ENCODE measurements at places on chromosomes 4 and X.

DNA sequence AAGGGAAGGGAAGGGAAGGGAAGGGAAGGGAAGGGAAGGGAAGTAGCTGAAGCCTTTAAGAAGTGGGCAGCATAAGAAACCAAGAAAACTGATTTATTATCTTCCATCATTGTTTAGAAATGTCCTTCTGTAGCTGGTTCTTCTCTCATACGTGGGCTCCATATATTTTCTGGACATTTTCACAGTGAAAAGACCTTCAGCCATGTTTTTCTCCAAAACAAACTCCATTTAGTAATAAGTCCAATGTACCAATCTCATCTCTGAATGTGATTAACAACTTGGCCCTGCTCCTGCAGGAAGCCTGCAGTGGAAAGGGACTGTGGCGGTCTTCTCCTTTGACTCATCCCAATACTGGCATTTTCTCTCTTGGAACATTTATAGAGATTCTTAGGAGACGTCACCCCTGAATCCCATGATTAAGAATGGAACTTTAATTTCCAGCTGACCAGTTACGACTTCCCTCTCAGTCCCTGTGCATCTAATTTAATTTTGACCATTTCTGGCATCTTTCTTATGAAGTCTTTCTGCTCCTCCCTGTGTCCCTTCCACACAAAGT is 96.6 kb upstream of the GUCY1A1 start:
- DNase-seq = no peak

DNA sequence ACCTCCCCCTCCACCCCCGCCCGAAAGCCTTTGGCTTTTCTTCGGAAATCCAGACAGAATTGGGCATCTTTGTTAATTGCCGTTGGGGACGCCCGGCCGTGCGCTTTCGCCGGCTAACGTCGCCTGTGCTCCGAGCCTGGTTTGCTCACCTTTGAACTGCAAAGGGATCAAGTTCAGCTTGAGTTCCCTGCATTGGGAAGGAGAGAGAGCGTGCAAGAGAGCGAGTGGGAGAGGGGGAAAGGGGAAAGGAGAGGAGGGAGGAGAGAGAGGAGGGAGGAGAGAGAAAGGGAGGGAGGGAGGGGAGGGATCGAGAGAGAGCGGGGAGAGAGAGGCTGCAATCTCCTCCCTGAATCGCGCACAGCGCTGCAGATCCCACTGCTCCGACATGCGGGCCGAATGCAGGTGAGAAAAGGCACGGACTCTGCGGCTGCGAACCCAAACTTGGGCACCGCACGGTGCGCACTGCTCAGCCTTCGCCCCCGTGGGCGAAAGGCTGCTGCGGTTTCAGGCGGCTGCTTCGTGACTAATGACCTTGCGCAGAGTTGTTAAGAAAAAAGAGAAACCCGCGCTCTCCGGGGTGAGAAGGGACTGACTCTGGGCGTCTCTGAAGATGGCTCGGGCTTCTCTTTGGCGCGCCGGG is at the start of gene PCDH7:
TSS of gene PCDH7 (plus strand) at position 349 of the 640 bp plus-strand sequence. CDS start 1,054 bp downstream, outside the sequence.
- DNase-seq = peak; percentile 60

- DNase-seq = no peak
Observed at GRCh38 chr4:83217721-83218522, 66.7 kb downstream of the COQ2 start.

DNA sequence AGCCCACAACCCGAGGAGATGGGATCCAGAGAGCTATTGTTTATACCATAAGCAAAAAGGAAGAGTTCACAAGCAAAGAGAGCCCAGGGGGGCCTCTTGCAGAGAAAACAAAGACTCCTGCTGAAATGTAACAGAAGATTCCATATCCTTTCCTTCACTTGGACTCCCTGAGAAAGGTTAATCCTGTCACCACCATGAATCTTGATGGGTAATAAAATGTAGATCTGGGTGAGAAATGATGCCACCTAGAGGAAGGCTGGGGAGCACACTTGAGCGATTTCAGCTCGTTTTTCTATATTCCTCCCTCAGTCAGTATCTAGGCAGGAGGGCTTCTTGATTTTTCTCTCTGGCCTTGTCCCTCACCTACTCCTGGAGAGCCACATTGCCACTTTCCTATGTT is 10.2 kb upstream of the KCNE5 start:
- DNase-seq = no peak

DNA sequence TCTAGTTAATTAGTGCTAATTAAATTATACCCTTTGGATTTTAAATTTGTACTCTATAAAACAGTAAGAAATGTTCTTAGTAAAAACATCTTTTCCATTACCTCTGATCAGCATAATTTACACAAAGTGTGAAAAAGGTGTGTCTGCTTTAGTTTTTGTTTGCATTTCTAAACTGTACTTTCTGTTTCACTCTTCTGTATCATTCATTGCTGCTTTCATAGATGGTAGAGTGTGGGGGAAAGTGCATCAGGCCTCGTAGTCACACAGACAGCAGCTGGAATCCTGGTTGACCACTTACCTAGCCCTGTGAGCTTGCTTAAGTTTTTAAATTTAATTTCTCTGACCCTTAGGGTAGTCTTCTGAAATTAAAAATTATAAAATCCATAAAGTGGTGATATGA is 275.4 kb upstream of the PITX2 start:
- DNase-seq = no peak

- DNase-seq = no peak
Observed at GRCh38 chr4:152374606-152375285, 161.1 kb downstream of the FBXW7 start.

Data from retinal pigment epithelial cell (primary cell).